ENCODE measurements at places on chromosomes 16 and 17. TPM values are rescaled to one million over a fixed set of nuclear protein-coding genes. Genes with fewer than 3 reads are reported as not detected.

DNA sequence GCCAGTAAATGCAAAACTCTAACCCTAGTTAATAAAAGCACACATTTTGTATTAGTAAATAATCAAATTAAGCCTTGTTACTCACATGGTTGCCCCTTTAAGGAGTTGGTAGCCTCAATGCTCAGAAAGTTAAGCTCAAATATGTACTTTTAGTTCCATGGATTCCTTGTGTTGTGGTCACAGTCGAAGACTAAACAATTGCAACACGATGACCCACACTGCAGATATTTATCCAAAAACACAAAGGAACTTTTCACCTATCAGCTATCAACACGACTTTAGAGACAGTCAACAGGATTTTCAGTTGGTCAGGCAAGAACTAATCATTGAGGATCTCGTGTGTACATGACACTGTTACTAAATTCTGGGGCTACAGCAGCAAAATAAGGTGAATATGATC is 47.4 kb upstream of the NUDT7 start:
- H3K27me3 ChIP-seq, result no peaks in the 10 kb centered on the region
- H3K36me3 ChIP-seq, result no peaks in the 10 kb centered on the region
- no peak for DNase-seq
- H3K4me3 ChIP-seq, result no peak overlapping the region
- H3K27ac ChIP-seq, result no peak overlapping the region
- no peaks in the 10 kb centered on the region for H3K4me1 ChIP-seq

GRCh38 chr16:69741519-69741918 is 13.2 kb downstream of the NOB1 start:
- no peak overlapping the region for H3K27ac ChIP-seq
- no peak for DNase-seq
- peaks cover 36% of the 10 kb centered on the region for H3K36me3 ChIP-seq
- no peaks in the 10 kb centered on the region for H3K27me3 ChIP-seq
- H3K4me3 ChIP-seq, result no peak overlapping the region

DNA sequence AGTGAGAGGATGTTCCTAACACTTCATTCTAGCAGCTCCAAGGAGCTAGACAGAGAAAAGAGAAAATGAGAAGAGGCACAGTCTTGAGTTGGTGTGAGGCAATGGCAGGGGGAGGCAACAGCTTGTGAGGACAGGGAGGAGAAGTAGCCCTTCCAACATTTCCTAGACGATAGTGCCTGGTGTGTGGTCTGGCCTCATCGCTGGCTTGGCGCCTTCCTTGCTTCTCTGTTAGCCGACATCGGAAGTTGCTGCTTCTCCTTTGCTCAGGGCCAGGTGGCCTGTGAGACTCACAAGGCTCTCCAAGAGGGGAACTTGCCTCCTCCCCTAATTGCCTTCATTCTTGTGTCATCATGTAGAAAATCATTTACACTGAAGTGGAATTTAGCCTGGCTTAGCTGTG is 208.7 kb downstream of the MAP2K4 start:
- no peaks in the 10 kb centered on the region for H3K36me3 ChIP-seq
- H3K4me1 ChIP-seq, result no peaks in the 10 kb centered on the region
- DNase-seq, result no peak
- H3K4me3 ChIP-seq, result no peak overlapping the region
- H3K27me3 ChIP-seq, result no peaks in the 10 kb centered on the region

HELZ gene
- polyA plus RNA-seq, result 11.7 TPM

- H3K4me1 ChIP-seq, result no peaks in the 10 kb centered on the region
- no peak overlapping the region for H3K4me3 ChIP-seq
- no peak for DNase-seq
- no peaks in the 10 kb centered on the region for H3K27me3 ChIP-seq
Observed at GRCh38 chr16:59973966-59974365, 1239.8 kb upstream of the GOT2 start.

GRCh38 chr17:75152922-75153779 is 1.2 kb downstream of the JPT1 start:
- no peak for DNase-seq
- peak overlapping the region; percentile 77 for H3K27ac ChIP-seq
- H3K36me3 ChIP-seq, result peaks cover 9% of the 10 kb centered on the region
- H3K4me1 ChIP-seq, result peaks cover 26% of the 10 kb centered on the region

- H3K27me3 ChIP-seq, result no peaks in the 10 kb centered on the region
- no peaks in the 10 kb centered on the region for H3K36me3 ChIP-seq
- H3K4me1 ChIP-seq, result no peaks in the 10 kb centered on the region
- H3K4me3 ChIP-seq, result no peak overlapping the region
Observed at GRCh38 chr17:57645950-57646665, 99.0 kb downstream of the CCDC182 start.

- H3K27ac ChIP-seq, result no peak overlapping the region
- no peak for DNase-seq
- H3K27me3 ChIP-seq, result no peaks in the 10 kb centered on the region
- no peaks in the 10 kb centered on the region for H3K36me3 ChIP-seq
- no peak overlapping the region for H3K4me3 ChIP-seq
- no peaks in the 10 kb centered on the region for H3K4me1 ChIP-seq
Observed at GRCh38 chr16:72428681-72429376, 256.9 kb upstream of the PMFBP1 start.

DNA sequence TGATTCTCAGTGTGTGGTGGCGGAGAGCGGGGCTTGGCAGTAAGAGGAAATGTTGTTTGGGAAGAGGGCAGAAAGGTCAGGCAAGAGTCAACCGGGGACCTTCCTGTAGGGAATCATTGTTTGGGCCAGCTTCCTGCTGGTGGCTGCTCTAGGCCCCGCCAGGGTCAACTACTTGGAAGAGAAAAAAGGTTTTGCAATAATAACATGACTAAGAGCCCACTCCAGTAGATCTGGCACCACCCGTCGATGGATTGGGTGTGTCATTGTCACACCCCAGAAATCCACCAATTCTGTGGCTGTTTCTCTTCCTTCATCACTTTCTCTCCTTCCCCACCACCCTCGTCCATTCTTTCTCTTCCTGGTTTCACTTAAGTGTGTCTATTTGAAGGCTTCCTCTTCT is 4.2 kb upstream of the KRT24 start:
- no peak overlapping the region for H3K27ac ChIP-seq
- DNase-seq, result no peak
- H3K27me3 ChIP-seq, result no peaks in the 10 kb centered on the region
- no peak overlapping the region for H3K4me3 ChIP-seq
- H3K36me3 ChIP-seq, result no peaks in the 10 kb centered on the region

GRCh38 chr16:11064202-11064540 is 119.8 kb downstream of the CLEC16A start:
- no peaks in the 10 kb centered on the region for H3K27me3 ChIP-seq
- peaks cover 11% of the 10 kb centered on the region for H3K36me3 ChIP-seq
- no peak overlapping the region for H3K27ac ChIP-seq
- no peak for DNase-seq

DNA sequence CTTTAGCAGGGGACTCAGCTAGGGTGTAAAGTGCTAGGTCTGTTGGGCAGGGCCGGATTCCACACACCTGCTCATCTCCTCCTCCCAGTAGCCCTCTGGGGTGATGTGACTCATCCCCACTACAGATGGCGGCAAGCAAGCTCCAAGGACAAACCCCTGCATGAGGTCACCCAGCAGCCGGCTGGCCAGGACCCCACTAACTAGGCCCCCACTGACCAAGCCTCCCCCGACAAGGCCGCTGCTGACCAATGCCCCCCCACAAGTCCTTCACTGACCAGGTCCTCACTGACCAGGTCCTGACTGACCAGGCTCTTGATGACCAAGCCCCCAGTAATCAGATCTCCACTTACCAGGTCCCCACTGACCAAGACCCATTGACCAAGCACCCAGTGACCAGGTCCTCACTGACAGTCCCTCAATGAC is 36.7 kb downstream of the TNFRSF13B start:
- peaks cover 8% of the 10 kb centered on the region for H3K27me3 ChIP-seq
- H3K4me1 ChIP-seq, result no peaks in the 10 kb centered on the region
- DNase-seq, result no peak
- no peaks in the 10 kb centered on the region for H3K36me3 ChIP-seq
- no peak overlapping the region for H3K27ac ChIP-seq

DNA sequence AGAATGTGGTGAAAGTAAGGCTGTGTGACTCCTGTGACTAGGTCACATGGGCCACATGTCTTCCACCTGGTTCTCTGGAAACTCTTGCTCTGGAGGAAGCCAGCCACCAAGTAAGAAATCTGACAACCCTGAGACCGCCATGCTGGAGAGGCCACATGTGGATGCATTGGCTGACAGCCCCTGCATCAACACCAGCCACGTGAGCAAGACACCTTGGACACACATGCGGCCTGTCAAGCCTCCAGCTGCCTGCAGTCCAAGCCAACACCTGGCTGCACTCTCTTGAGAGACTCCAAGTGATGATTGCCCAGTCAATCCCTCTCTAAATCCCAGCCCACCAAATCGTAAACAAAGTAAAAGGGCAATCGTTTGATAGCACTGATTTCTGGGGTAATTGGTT is 112.6 kb downstream of the FOXL1 start:
- no peaks in the 10 kb centered on the region for H3K36me3 ChIP-seq
- H3K27ac ChIP-seq, result no peak overlapping the region
- no peak for DNase-seq
- H3K27me3 ChIP-seq, result peaks cover 11% of the 10 kb centered on the region
- H3K4me1 ChIP-seq, result no peaks in the 10 kb centered on the region

- DNase-seq, result no peak
- H3K27me3 ChIP-seq, result no peaks in the 10 kb centered on the region
- no peaks in the 10 kb centered on the region for H3K36me3 ChIP-seq
- H3K4me1 ChIP-seq, result peaks cover 25% of the 10 kb centered on the region
- H3K27ac ChIP-seq, result no peak overlapping the region
Observed at GRCh38 chr16:54346041-54346440, 59.5 kb upstream of the IRX3 start.

DNA sequence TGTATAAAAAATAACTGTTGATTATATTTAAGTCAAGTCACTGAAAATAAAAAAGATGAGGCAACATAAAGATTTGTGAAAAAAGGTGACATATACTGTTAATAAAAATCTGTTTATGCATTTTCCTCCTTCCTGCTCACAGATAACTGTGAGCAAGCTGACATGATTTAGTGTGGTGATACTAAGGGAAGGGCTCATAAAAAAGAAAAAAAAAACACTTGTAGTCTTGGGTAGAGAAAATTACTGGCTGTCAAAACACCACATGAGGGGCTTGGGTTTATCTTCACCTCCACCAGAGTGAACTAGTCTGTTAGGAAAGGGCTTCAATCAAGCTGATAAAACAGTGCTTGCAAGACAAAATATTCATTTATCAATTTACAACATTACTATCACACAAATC is 247.6 kb downstream of the CNTNAP4 start:
- no peak overlapping the region for H3K4me3 ChIP-seq
- H3K27me3 ChIP-seq, result no peaks in the 10 kb centered on the region
- DNase-seq, result no peak
- H3K27ac ChIP-seq, result no peak overlapping the region
- H3K36me3 ChIP-seq, result no peaks in the 10 kb centered on the region
- H3K4me1 ChIP-seq, result no peaks in the 10 kb centered on the region

- no peak overlapping the region for H3K27ac ChIP-seq
- H3K4me1 ChIP-seq, result peaks cover 43% of the 10 kb centered on the region
- H3K4me3 ChIP-seq, result no peak overlapping the region
- DNase-seq, result no peak
Observed at GRCh38 chr16:9075299-9076071, 16.0 kb upstream of the HAPSTR1 start.

ARL17B gene
- polyA plus RNA-seq, result 6.7 TPM

DNA sequence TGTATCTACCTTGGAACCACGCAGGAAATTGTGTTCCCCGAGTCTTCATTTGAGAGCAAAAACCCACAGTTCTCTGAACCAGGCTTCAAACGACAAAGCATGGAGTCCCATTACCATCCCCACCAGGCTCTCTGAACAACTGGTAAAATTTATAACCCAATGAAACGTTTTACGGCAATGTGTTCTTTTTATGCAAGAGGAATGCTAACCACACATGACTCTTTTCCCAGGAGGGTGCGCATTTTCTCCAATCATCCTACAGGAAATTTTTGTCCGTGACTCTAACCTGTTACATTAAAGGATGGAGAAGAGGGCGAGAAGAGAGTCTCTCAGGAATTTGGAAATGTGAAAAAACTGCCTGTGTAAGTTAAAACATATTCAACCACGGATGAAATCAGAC is 17.8 kb downstream of the STX8 start:
- H3K27me3 ChIP-seq, result no peaks in the 10 kb centered on the region
- no peak overlapping the region for H3K27ac ChIP-seq
- no peak overlapping the region for H3K4me3 ChIP-seq
- no peak for DNase-seq

DNA sequence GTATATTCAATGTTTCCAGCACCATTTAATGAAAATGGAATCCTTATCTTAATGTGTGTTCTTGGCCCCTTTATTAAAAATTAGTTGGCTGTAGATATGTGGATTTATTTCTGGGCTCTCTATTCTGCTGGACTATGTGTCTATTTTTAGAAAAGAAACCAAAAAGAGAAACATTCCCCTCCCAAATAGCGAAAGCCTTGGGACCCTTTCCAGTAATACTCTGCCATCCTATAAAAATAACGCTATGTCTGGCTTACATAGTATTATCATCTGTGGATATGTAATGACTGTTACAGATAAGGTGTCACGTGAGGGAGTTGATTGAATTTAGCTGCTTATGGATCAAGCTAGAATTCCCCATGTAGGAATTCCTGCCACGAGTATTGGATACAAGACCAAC is 279.3 kb upstream of the KIF2B start:
- DNase-seq, result no peak
- H3K4me3 ChIP-seq, result no peak overlapping the region
- no peaks in the 10 kb centered on the region for H3K27me3 ChIP-seq
- H3K36me3 ChIP-seq, result no peaks in the 10 kb centered on the region
- H3K4me1 ChIP-seq, result no peaks in the 10 kb centered on the region
- H3K27ac ChIP-seq, result no peak overlapping the region

DNA sequence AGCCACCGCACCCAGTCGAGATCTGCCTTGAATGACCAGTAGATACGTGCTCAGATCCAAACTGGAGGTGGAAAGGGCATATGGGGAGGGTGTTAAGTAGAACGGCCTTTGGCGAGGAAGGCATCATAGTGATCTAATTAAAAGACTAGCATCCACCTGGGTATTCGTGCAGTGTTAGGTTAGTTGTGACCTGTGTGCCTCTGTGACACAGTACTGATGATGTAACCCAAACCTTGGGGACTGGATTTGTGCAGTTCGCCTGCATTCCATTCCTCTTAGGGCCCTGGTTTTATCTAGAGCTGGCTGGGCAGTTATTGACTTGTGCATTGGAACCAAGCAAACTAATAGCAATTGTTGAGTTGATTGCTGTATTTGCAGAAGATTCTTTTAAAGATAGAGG is 47.9 kb downstream of the SNX29 start:
- H3K4me1 ChIP-seq, result peaks cover 27% of the 10 kb centered on the region
- H3K27ac ChIP-seq, result no peak overlapping the region
- no peaks in the 10 kb centered on the region for H3K27me3 ChIP-seq
- no peaks in the 10 kb centered on the region for H3K36me3 ChIP-seq

DNA sequence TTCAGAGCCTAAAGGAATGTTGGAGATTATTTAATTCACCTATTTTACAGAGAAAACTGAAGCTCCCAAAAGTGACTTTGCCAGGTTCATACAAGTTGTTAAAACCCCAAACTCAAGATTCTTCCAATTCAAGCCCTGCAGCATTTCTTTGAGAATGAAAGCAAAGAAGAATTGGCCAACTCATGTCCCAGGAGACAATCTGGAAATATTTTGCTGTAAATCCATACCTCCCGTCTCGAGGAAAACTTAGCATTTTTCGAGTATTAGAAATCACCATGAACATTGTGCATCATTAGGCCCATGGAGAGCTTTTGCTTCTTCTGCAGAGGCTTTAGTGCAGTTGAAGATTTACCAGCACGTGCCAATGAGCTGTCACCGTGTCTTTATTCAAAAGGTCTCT is 176.4 kb upstream of the KCNJ16 start:
- H3K4me3 ChIP-seq, result no peak overlapping the region
- no peak for DNase-seq
- no peaks in the 10 kb centered on the region for H3K36me3 ChIP-seq
- H3K27me3 ChIP-seq, result no peaks in the 10 kb centered on the region

GRCh38 chr16:68676113-68676860 is 31.2 kb downstream of the CDH3 start:
- H3K27ac ChIP-seq, result peak overlapping the region; percentile 1
- no peak overlapping the region for H3K4me3 ChIP-seq
- peaks cover 40% of the 10 kb centered on the region for H3K36me3 ChIP-seq
- no peak for DNase-seq
- no peaks in the 10 kb centered on the region for H3K4me1 ChIP-seq

All from keratinocyte (primary cell).